HEK293T (cell line): ENCODE measurements at places on chromosomes 12 and 14.

- no peak for DNase-seq
Measured at GRCh38 chr12:53988541-53989226, 3.7 kb downstream of the HOXC10 start.

DNA sequence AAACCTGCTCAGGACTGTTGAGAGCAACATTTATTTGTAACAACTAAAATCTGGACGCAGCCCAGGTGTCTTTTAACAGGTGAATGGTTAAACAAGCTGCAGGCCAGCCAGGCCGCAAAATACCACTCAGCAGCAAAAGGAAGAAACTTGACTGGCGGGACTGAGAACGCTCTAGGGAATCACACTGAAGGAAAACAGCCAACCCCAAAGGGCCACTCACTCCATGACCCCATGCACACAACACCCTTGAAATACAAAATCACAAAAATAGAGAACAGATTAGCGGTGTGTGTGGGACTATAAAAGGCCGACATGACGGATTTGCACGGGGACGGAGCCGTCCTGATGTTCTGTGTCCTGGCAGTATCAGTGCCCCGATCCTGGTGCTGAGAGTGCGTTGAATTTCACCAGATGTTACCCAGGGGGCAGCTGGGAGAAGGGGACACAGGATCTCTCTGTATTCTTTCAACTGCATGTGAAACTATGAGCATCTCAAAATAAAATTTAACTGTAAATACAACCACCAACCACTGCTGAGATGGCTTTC lies 23.0 kb downstream of the VPS37B start:
- no peak for DNase-seq

DNA sequence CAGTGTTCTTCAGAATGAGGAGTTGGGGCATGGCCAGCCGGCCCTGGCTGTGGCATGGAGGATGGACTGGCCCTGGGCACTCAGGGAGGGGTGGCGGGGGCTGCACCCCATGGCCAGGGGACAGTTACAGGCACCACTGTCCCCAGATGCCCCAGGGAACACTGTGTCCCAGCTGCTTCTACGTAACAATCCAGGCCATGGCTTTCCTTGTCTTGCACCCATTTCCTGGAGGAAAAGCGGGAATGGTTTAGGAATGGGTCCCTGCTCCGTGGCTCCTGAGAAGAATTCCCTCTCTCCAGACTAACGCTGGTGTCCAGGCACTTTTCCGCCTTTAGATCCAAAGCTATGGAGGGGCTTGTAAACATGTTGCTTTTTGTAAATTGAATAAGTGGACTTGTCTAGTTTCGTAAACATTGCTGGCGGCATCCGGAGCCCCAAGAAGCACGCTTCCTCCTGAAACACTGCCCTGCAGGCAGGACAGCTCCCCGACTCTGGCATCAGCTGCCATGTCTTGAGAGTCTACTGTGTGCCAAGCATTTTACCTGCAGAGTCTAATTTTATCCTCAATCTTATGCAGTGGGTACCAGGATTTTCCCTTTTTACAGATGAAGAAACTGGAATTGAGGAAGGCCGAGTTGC lies 238.3 kb downstream of the SLC41A2 start:
- no peak for DNase-seq

GRCh38 chr12:68876461-68876860 lies 56.5 kb downstream of the CPM start:
- no peak for DNase-seq

DNA sequence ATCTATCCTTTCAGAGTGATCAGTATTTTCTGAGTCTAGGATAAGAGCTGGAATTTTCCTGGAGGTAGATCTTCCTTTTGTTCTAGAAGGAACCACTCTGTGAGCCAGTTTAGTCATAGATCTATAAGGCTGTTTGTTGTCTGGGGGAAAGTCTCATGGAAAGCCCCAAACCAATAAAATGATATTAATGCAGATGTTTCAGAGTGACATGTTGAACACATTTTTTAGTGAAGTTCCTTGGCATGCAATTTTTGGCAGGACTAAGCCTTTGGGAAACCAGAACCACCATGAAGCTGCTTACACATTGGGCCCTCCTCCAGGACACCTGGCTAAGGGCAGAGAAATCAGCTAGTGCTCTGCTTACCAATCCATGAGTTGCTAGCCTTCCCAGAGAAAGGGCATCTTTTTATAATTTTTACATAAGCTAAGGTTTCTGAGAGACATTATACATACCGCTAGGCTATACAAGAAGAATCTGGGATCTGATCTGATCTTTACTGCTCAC lies 101.5 kb upstream of the PCED1B start:
- DNase-seq, result no peak

GRCh38 chr14:36955376-36955775 lies 217.0 kb downstream of the SLC25A21 start:
- DNase-seq, result no peak

GRCh38 chr12:53558631-53559030 lies 51.3 kb upstream of the NPFF start:
- no peak for DNase-seq

DNA sequence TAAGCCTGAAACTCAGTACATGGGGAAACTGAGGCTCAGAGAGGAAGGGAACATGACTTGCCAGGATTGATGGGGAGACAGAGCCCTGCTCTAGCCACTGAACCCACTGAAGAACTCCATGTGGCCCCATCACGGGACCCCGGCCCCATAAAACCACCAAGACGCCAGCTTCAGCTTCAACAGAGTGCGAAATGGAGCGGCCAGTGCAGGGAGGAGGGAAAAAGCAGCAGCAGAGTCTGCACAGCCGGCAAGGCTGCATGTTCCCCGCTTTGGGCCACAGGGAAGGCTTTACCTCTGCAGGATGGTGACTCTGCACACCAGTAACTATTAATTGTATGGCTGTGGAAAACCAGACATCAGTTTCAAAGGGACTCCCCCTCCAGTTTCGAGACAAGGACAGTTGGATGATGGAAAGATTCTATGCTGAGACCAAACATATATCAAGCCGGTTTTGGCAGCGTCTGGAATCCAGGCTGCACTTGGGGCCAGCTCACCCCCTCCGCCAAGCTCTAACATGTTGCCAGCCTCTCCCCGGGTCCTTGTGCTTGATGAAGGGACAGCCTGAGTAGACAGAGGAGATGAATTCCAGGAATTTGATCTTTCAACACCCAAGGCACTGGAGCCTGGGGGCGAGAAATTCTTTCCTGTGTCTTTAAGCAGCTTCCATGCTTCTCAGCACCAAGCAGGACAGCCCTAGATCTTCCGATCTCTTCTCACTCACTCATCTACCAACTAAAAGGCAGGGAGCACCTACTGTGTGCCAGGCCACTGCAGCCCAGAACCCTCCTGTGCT lies 55.7 kb upstream of the BCL11B start:
- DNase-seq, result no peak

DNA sequence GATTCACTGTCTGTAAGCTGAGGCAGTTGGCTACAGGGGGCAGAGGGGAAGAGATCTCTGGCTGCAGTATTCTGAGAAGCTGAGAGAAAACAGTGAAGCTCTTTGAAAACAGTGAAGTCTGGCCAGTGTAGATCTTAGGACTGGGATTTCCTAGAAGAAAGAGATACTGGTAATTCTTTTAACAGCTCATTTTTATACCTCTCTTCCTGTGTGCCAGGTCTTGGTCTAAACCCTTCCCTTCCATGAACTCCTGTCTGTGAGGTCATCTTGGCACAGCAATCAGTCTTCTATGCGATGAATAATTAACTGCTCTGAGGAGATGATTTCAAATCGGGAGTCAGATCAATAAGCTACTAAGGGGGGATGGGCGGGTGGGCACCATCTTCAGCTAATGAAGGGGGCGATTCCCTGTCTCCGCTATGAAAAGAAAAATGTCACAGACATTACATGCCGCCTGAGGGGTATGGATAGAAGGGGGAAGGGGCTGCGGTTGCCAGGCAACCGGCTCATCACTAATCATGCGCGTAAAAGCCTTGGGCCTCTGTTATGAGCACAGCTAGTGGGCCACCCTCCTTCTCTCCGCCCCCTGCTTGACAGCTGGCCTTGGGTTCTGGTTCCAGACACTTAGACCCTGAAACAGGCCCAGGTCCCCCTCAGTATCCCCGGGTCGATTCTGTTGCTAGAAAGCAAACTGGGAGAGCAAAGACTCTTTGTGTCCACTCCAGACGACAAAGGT lies 75.3 kb upstream of the CEP83 start:
- DNase-seq, result no peak

DNA sequence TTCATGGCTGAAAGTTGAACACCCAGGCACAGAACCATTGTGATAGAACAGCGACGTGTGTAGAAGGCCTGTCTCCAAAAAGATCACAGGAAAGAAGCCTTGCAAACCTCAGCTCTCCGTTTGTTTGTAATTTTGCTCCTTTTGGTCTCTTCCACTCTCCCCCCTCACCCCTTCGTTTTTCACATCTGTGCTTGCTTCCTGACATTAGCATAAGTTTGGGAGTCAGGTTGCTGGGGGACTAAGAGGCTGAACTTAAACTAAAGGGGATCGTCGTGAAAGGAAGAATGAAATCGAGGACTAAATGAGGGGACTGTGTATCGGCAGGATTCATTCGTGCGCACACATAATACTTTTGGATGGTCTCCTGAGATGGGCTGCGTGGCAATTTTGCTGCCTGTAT lies 200.6 kb downstream of the BCAT1 start:
- no peak for DNase-seq

- peak; percentile 34 for DNase-seq
Measured at GRCh38 chr12:14416658-14417057, 51.2 kb downstream of the ATF7IP start.
